Stimulated activated CD8-positive, alpha-beta memory T cell treated with anti-CD3 and anti-CD28 coated beads, Interleukin-2, amount 100 ng/mL, for 48 hours (primary cell): ENCODE measurements at places on chromosomes 6 and 20.

- no peak for DNase-seq
Observed at GRCh38 chr6:117666881-117667280, 8.4 kb upstream of the NUS1 start.

DNA sequence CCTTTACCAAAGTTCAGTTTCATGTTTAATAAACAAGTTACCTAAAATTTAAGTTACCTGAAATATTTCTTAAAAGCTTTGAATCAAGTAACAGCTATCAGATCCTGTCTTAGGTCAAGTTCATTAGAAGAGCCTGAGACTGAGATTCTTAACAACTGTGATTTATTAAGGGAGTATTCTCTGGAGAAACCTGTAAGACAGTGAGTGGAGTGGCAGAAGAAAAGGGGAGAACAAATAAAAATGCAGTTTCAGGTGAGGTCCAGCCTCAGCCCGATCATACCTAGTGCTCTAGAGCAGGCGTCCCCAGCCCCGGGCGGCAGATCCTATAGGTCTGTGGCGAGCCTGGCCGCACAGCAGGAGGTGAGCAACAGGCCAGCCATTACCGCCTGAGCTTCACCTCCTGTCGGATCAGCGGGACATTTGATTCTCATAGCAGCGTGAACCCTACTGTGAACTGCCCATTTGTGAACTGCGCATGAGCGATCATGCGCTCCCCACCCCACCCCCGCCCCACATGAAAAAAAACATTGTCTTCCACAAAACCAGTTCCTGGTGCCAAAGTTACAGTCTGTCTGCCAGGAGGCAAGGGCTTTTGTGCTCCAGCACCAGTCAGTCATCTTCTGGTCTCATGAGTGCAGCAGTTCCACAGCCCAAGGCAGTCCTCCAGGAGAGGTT lies 59.2 kb upstream of the ADGRB3 start:
- no peak for DNase-seq

DNA sequence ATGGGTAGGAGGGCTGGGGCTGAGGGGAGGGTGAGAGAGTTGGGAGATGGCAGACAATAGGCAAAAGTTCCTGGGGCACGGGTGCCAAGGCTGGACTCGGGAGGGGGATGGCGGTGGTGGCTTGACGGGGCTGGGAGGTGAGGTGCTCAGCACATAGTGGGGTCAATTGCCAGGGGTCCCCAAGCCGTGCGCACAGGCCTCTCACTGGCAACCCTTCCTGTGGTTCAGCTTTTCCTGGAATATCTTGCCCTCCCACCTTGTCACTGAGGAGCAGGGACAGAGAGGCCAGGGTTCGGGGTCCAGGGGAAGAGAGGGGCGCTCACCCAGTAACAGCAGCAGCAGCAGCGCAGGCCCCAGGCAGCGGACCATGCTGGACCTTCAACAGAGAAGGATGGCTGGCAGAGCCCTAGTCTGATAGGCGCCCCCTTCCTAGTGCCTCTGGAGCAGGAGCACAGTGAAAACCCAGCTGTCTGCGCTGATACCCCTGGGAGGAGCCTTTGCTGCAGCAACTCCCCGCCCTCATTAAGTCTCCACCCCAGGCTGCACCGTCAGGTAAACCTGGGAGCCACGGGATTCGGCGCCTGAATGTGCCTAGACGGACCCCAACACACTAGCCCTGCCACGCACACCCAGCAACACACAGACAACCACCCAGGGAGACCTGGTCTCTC lies at the start of gene GFRA4:
TSS of gene GFRA4 (minus strand) at position 369 of the 671 bp plus-strand sequence. CDS start at position 369, 0 bp downstream.
- DNase-seq = no peak

DNA sequence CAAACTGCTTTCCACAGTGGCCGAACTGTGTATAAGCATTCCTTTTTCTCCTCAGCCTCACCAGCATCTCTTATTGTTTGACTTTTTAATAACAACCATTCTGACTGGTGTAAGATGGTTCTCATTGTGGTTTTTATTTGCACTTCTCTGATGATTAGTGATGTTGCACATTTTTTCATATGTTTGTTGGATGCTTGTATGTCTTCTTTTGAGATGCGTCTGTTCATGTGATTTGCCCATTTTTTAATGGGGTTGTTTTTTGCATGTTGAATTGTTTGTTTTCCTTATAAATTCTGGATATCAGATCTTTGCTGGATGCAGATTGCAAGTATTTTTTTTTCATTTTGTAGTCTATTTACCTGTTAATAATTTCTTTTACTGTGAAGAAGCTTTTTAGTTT lies 11.2 kb upstream of the ZSCAN12 start:
- no peak for DNase-seq

GRCh38 chr6:105748737-105749161 lies 337.4 kb upstream of the PRDM1 start:
- no peak for DNase-seq

DNA sequence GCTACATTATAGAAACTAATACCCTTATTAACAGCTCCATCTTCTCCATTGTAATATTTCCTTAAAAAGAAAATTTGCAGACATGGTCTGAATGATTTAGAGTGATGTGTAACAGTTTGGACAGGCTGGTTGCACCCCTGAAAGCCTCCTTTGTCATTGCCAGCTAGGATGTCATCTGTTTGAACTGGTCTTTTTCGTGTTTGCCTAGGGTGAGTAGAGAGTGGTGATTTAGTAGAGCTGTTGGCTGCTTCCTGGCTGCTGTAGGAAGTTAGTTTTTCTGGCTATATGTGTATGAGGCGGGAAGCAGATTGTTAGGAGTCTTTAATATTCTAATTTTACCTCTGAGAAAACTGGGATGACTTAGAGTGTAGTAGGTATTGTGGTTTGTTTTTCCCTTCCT lies 101.1 kb downstream of the ZFAND3 start:
- no peak for DNase-seq
